ENCODE measurements at places on chromosomes 12 and 14. TPM values are rescaled to one million over a fixed set of nuclear protein-coding genes. Genes with fewer than 3 reads are reported as not detected.

Gene MANSC1
- total RNA-seq, result 0.23 TPM

Gene TUNAR
- total RNA-seq, result not detected

Gene KRT6C
- not detected for total RNA-seq

Gene C12orf54
- 2.6 TPM for total RNA-seq

Gene ALG10B
- 12.8 TPM for total RNA-seq

Gene FOXM1
- 60.0 TPM for total RNA-seq

Gene RNASE3
- not detected for total RNA-seq

Gene PAH
- 1.9 TPM for total RNA-seq

Gene USP44
- total RNA-seq, result 0.05 TPM

Gene PPTC7
- total RNA-seq, result 31.4 TPM

Gene SPX
- total RNA-seq, result not detected

Gene AMIGO2
- 0.15 TPM for total RNA-seq

Gene CCDC175
- total RNA-seq, result not detected

Gene SYT10
- 0.05 TPM for total RNA-seq

Gene PPP2R5C
- 144 TPM for total RNA-seq

Gene IGFBP6
- 0.64 TPM for total RNA-seq

Gene SLC5A8
- total RNA-seq, result not detected

Gene FAM222A
- 0.37 TPM for total RNA-seq

Gene RERGL
- not detected for total RNA-seq

Data from GM12878 (cell line).